ENCODE measurements at places on chromosomes 5 and 9.

DNA sequence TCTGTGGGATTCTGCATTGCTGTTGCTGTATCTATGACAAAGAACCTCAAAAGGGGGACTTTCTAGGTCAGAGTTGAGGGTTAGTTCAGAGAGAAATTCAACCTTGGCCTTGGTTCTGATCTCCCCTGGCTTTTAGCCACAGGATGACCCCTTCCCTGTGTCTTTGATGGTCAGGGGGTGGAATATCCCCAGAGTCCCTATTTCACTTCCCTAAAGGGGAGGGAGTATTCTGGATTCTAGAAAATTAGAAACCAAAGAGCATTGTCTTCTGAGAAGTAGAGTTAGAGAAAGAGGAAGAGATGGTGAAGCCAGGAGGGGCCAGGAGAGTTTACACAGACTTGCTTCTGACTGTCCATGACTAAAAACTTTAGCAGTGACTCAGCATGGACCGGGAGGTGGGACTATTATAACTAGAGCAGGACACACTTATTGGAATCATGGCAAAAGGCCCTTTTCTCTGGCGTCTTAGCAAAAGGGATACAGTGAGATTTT is 56.2 kb upstream of the LPAR1 start:
- no peak for DNase-seq

GRCh38 chr5:3590967-3591900 is 4.4 kb upstream of the IRX1 start:
- no peak for DNase-seq

GRCh38 chr5:40552981-40553380 is 126.7 kb upstream of the PTGER4 start:
- DNase-seq, result no peak

DNA sequence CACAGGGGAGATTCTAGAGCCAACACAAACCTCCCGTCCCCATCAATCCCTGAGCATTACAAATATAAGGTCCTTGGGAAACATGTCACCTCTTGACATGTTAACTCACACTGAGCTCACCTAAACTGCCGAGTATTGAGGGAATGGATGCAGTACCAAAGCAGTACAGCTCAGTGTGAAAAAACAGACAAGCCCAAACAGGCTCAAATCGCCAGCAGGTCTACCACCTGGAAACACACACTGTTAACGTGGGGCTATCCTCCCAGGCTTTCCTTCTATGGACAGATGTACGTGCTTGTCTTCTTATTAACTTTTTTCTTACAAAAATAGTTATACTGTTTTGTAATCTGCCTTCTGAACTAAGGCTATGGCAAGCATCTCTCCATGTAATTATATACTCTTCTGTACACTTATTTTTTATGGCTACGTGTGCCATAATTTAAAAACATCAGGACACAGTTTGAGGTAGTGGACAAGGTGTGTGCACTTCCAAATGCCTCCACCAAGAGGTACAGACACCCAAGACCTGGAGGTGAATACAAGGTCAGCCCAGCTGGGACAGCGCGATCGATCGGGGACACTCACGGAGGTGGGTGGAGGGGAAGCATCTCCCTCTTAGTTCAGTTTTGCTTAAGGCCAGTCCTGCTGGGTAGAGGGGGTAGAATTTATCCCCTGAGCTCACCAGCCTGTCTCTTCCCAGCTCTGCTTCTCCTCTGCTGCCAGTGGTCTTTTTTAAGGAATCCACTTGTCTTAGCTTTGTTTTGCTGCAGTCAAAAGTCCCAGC is 76.5 kb downstream of the DAP start:
- no peak for DNase-seq

DNA sequence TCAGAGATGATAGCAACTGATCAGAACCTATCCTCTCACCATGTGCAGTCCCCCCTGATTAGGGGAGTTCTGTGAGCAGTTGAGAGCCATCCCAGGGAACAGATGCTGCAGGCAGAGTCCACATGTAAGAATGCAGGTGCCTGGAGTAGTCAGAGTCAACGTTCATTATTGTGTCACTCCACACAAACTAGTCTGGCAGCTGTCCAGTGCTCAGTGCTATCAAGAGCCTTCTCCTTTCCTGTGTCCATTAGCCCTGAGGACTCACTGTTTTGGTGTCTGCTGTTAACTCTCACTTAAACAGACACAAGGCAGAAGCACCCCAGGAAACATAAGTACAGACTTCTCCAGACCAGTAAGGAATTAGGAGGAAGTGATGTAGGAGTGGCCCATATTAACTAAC is 2.5 kb downstream of the SH3TC2 start:
- no peak for DNase-seq

DNA sequence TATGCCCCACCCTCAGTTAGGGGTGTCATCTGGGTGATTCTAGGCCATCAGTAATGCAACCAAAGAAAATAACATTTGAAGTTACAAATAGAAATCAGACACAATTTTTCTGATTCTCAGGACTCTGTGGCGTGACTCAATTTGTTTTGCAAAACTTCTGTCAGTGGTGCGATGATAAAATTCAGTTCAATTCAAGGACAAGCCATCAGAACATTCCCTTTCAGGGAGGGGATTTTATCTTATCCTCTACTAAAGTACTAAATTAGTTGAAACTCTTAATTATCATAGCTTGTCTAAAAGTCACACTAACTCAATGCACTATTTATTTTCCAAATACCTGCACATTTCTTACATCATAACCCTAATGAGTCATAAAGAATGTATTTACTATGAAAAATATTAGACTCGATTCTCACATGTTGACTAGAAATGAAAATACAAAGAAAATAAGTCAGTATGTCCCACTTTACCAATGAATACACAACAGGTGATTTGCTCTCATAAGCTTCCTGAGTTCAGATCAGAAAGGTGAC is 28.2 kb downstream of the HTR4 start:
- DNase-seq, result no peak

- no peak for DNase-seq
These were observed 93.6 kb upstream of the TSLP start for GRCh38 chr5:110977915-110978314.

- no peak for DNase-seq
These were observed 426.7 kb downstream of the ZSWIM6 start for GRCh38 chr5:61758711-61759110.

DNA sequence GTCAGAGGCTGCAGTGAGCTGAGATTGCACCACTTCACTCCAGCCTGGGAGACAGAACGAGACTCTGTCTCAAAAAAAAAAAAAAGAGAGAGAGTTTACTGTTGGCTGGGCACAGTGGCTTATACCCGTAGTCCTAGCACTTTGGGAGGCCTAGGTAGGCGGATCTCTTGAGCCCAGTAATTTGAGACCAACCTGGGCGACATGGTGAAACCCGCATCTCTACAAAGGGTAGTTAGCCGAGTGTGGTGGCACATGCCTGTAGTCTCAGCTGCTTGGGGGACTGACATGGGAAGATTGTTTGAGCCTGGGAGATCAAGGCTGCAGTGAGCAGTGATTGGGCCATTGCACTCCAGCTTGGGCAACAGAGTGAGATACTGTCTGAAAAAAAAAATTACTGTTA is 12.6 kb downstream of the HABP4 start:
- no peak for DNase-seq

- no peak for DNase-seq
These were observed 2.3 kb downstream of the P4HA2 start for GRCh38 chr5:132225165-132226032.

DNA sequence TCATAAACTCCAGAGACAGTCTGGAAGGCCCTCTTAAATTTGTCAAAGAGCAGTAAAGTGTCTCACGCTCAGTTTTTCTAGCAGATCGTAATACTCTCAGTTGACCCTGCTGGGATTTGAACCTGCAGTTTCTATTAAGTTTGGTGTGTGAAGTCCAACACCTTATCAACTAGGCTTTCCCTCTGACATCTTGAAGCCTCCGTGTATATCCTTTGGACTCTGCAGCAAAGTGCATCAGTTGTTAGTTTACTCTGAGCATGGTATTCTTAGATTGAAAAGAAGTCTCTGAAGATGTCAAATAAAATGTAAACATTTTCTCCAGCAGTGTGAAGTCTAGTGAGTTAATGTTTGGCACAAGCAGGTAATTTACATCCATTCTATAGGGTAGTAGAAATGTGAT is 2.4 kb downstream of the FUBP3 start:
- DNase-seq, result no peak

DNA sequence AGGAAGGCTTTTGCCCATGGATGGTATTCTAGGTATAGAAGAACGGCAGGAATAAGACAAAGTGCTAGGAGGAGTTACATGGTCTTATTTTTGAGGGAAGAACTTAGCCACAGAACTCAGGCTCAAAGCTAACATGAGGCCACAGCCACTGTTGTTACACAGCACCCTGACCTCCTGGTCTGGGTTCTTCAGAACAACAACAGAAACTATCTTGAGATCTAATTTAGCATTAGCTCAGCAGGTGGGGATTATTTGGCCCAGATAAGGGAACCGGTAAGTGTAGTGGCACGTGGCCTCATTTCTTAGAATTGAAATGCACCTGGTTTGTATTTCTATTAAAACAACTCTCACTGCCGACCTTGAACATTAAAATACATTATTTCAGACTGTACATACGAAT is 1168.7 kb upstream of the SEMA6A start:
- DNase-seq, result no peak

DNA sequence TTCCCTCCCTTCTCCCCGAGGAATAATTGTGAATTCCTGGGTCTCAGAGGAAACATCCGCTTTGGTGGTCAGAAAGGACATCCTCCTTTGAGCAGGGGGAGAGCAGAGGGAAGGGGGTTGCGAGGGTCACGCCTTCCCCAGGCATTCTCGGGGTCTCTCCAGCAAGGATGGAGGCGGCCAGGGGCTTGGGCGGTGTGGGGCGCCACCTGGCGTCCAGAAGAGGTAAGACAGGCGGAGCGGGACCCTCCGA is 129.1 kb downstream of the KCNIP1 start:
- DNase-seq, result no peak

GRCh38 chr9:134739660-134739968 is 98.0 kb downstream of the COL5A1 start:
- no peak for DNase-seq

DNA sequence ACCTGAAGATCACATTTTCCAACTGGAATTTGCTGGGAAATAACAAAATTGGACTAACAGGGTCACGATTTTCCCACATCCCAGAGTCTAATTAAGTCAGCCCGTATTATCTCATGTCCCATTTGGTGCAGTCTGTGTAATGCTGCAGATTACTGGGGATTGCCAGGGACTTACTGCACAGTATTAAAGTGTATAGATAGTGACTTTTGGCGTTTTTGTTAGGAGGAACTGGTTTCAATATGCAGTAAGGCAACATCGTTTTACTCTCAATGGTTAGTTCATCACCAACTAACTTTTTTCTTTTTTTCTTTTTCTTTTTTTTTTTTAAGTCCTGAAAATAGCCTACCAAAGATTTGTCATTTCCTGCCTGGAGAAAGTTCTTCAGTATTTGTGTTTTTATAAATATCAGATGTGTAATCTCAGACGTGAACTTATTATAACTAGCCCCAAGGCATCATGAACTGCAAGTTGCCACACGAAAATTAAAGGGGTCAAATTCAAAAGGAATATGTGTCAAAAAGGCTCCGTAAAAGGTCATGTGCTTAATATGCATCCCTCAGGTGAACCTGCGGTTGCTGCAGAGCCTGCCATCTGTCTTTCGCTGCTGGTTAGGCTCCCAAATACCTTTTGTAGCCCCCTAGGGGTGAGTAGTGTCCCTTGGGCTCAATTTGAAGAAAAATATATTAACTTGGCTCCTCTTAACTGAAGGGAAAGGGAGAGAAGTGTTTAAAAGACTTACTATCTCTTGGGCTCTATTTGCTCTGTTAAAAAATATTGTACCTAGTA is 176.7 kb upstream of the ADAMTSL1 start:
- DNase-seq, result no peak

GRCh38 chr9:101311758-101312420 is 72.9 kb downstream of the BAAT start:
- DNase-seq, result peak; percentile 26

DNA sequence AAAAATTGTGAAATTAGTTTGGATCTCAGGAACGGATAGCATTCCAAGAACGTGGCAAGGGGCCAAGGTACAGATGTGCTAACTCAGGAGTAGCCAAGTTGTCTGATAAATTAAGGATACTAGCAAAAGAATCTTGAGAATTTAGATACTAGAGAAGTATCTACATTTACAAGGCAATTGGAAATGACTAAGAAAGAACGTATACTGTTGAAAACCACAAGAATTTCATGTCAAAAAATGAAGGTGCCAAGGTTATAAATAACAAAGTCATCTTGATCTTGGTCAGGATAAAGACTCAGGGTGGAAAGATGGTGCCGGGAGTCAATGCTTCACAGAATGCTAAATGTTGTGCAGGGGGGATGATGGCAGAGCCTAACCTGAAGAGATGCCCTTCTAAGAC is 19.2 kb downstream of the CAPSL start:
- DNase-seq, result no peak

GRCh38 chr5:72179028-72179815 is 71.9 kb downstream of the MAP1B start:
- no peak for DNase-seq

DNA sequence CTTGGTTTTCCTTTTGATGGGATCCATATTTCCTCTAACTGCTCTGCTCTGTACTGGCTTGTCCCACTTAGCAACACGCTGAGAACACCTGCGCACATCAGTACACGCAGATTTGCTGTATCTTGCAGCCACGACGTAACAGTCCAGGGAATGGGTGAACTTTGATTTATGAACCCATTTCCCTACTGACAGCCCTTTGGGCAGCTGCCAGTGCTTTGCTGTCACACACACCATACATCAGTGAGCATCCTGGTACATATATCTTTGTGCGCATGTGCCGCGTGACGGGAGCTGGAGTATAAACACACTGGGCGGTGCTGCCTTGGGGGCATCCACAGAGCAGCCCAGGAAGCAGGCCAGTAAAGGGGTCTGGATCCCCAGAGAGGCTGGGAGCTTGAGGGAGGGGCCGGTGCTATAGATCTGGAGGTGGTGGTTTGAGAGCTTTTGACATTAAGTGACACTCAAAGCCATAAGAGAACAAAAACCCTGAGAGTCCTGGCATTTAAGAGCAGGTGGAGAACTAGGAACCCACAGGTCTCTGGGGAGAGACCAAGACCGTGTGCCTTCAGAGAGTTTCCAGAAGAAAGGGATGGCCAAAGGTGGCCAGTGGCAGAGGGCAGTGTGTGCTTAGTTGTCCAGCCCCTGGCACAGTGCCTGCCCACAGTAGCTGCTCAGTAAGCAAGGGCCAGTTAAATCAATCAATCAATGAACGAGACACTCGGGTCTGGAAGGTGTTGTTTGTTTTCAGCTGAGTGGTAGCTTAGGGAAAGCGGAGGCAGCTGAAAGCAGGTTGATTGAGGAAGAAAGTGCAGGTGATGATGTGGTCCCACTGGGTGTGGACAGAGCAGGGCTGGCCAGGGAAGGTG is 53.7 kb downstream of the LMX1B start:
- DNase-seq, result no peak

- DNase-seq, result no peak
These were observed 210.4 kb upstream of the SLC30A5 start for GRCh38 chr5:68883436-68883835.
